AG08396 (cell line): ENCODE measurements at places on chromosomes 5 and 9.

- no peak for DNase-seq
Measured at GRCh38 chr9:1044643-1045042, 5.5 kb upstream of the DMRT2 start.

- no peak for DNase-seq
Measured at GRCh38 chr5:933251-933861, 40.7 kb downstream of the TRIP13 start.

- DNase-seq = no peak
Measured at GRCh38 chr9:134559013-134559412, 82.6 kb upstream of the COL5A1 start.

DNA sequence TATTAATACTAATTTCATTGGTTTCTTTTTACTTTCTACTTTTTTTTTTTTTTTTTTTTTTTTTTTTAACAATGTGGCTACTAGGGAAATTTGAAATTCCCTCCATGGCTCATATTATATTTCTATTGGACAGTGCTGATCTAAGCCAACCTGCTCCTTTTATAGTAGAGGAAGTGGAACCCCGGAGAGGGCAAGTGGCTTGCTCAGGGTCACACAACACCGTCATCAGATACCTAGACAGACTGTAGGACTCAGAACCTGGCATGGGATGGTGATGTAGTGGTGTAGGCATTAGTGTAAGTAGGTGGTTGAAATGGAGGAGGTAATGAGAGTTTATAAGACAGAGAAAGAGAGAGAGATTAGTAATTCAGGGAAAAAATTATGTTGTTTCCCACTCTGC is 10.8 kb downstream of the ZNF618 start:
- peak; percentile 36 for DNase-seq

- no peak for DNase-seq
Measured at GRCh38 chr5:140296289-140296688, 6.6 kb downstream of the PFDN1 start.

DNA sequence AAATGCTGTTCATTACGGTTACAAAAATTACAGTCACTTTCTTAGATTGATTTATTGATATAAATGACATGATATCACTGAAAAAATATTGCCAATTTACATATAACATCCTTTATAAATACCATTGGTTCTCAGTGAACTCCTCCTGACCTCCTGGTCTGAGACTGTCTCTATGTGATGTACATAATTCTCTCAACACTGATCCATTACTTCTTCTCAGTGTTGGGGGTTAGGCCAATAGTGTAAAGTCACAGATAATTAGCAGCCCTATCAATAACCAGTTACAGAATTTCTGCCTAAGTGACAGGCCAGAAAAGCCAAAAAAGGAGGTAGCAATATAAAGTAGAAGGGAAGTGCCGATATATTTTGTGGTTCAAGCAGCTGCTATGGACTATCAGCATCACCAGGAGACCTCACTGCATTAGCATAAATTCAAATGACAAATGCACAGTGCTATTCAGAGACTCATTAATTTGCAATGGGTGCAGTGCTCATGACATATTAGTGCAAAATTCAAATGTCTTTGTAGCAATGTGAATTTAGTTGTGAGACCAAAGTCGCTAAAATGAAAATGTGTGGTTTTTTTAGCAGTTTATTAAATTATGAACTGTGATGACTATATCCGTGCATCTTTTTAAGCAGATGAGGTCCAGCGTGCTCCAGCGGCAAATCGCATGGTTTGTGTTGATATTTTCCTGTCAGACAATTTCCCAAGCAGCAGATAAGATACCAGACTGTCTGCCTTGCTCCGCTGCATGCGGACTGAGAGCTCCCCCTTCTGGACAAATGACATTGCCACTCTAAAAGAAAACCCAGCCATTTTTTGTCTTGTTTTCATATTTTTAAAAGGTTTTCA is 144.6 kb downstream of the CETN3 start:
- peak; percentile 61 for DNase-seq

GRCh38 chr9:4497855-4498254 is 7.6 kb downstream of the SLC1A1 start:
- DNase-seq = peak; percentile 38

GRCh38 chr5:147690595-147690994 is 91.9 kb downstream of the JAKMIP2 start:
- DNase-seq = no peak

GRCh38 chr9:99411068-99411467 is 189.0 kb downstream of the SEC61B start:
- peak; percentile 46 for DNase-seq

GRCh38 chr5:88675168-88675707 is 207.7 kb downstream of the MEF2C start:
- DNase-seq = no peak

GRCh38 chr5:62284946-62285891 is 20.8 kb upstream of the KIF2A start:
- DNase-seq = no peak

DNA sequence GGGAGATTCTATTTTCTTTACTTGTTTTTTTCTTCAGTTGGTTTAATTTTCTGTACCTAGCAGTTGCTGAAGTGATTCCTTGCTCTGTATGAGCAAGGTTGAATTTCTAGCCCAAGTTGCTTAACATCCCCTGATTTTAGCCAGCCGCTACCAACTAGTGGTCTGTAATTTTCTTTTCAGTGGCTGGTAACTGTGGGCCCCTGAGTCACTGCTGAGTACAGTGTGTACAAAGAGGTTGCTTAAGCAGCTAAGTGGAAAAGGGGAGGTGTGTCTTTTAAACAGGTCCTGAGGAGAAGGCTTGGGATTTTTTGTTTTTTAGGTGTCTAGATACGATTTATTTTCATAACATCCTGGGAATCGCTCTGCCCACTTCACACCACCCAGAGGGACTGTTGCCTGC is 254.7 kb downstream of the NR3C1 start:
- peak; percentile 31 for DNase-seq

DNA sequence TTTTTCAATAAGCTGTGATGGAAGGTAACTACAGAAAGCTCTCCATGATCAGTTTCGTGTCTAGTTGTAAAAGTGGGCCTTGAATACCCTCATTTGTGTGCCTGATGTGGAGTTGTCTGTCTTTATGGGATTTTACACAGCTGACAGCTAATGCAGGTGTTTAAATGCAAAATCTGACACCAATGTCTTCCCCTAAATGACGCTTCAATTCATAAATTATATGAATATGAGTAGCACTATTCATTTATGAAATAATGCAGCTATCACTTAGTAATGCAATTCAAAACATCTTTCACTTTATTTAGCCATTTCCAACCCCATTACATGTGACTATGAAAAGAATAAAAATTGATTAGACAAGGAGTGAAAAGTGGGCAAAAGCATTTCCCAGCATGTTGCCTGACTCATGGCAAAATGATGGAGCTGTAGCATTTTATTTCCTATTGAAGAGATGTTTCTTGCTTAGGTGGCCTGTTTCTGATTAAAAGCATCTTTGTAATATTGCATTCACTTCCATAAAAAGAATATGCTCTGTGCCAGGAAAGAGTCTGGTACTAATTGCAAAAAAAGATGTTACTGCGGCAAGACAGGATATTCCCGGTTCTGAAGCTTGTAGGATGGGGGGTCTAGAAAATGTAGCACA is 116.7 kb upstream of the HAPLN1 start:
- no peak for DNase-seq
